ENCODE measurements at places on chromosomes 12 and 14.
A peak's percentile ranks its signal among the peaks of the same experiment; 100 is the strongest.

DNA sequence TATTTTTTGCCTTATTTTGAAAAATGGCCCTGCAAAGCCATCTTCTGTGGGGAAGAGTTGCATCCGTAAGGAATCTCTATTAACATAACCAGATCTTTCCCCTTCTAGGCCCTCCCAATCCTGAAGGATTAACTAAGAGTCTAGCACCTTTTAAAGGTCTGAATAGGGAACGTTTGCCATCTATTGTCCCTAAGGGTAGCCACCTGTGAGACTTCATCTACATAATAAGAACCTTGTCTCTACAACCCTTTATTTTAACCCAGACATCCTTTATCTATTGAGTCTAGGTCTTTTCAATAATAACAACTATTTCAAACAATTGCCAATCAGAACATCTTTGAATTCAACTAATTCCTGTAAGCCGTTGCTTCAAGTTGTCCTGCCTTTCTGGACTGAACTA lies 4.4 kb downstream of the EDDM3B start:
- no peak for DNase-seq

DNA sequence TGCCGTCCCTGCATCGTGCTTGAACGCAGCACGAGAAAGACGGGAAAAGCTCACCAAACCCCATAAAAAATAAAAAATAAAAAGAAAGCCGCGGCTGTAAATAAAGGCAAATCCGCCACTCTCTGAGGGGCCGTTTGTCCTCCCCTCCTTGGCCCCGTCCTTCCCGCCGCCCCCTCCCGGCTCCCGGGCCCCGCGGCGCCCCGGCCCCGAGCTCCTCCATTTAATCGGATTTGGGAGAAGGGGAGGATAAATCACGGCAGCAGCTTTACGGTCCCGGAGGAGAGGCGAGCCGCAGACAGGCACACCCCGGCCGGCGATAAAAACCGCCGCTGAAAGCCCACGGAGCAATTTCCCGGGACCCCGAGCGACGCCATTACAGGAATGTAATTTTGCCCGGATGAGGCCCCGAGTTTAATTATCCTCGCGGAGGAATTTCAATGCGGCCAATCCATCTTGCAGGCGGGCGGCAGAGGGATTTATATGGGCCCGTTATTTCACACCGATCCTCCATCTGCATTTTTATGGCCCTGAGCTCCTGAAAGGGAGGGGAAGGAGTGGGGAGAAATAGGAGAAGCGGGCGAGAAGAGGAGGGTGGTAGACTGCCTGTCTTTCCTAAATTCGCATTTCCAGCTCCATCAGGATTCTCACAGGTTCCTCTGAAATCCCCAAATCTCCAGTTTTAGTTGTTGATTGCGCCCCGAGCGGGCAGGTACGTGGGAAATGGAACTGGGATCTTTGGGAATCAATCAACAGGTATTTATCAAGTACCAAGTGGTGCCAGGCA lies 1.3 kb upstream of the ATP5MC2 start:
- no peak for DNase-seq

DNA sequence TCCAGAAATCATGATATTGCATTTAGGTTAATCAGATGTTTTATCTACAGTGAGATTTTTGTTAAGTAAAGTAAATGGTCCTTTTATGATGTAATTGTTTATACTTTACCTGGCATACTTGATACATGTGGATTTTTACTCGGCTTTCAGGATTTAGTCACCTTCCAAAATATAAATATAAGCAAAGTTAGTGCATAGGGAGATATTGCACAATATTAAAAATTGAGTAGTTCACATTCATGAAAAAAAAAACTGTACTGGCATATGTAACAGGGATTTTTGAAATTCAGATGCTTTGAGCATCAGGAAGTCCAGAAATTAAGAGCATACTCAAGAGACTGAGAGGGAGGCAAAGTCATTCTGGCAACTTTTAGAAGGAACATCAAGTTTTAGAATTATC lies 173.5 kb downstream of the PLCZ1 start:
- no peak for DNase-seq

- DNase-seq: no peak
Measured at GRCh38 chr12:124242529-124243065, 52.3 kb upstream of the RFLNA start.

- peak; percentile 32 for DNase-seq
Measured at GRCh38 chr12:108237272-108237671, 101.8 kb downstream of the CMKLR1 start.

Measured in DMS53 (cell line).